ENCODE measurements at places on chromosomes 6 and 20.

DNA sequence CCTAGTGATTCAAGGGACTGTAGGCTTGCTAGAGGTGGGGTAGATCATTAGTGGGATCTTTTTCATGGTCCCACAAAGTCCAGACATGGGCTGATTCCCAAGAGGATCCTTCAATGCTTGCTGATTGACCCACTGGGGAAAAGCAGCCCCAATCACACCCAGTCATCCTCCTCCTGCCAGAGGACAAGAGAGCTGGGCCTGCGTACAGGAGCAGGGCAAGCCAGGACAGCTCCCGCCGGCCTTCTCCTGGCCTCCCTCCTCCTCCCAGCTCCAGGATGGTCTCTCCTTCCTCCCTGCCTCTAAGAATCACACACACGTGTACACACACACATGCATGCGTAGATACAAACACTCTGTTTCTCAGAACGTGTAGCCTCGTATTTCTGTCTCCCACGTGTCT lies 27.0 kb downstream of the KCNK15 start:
- DNase-seq = no peak

GRCh38 chr6:93799226-93799625 lies 379.9 kb upstream of the EPHA7 start:
- DNase-seq = no peak

- DNase-seq = no peak
These were observed 4.6 kb downstream of the ZNF184 start for GRCh38 chr6:27468334-27468733.

DNA sequence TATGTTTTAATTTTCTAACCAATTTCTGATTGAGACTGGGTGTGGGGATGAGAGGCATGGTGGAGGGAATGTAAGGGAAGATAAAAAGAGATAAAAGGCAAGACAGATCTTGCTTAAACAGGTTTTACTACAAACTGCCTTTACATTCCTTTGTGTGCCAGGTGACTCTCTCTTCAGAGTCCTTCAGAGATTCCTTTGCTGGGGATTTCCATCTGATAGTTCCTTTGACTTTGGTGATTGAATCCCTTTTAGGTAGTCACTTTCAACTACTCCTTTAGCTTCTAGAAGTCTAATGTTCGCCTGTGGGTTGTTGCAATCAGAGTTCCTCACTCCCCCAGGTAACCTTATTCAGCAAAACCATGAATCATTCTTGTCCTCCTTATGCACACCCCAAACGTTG lies 283.3 kb upstream of the MANEA start:
- no peak for DNase-seq

- no peak for DNase-seq
These were observed 161.7 kb downstream of the PLCB1 start for GRCh38 chr20:8293750-8294149.

- DNase-seq = no peak
These were observed 135.3 kb upstream of the NEDD9 start for GRCh38 chr6:11367638-11368199.

All from ovary (tissue), 10 donors.